ENCODE measurements at places on chromosomes 7 and 10.

DNA sequence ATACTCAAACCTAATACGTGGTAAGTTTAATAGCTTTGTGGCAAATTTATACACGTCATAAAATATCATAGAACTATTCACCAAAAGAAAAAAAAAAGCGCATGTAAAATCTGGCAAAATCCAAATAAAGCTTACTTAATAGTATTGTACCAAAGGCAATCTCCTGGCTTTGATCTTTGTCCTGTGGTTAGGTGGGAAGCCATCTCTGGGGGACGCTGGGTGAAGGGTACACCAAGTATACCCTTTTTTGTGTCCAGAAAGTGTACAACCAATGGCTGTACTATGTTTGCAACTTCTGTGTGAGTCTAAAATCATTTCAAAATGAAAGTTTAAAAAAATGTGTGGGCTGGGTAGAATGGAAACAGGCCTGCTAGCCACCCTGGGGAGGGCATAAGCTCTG is 47.6 kb upstream of the ENO4 start:
- no peak for DNase-seq

- DNase-seq = peak; percentile 65
Observed at GRCh38 chr7:13627455-13627854, 362.0 kb downstream of the ETV1 start.

DNA sequence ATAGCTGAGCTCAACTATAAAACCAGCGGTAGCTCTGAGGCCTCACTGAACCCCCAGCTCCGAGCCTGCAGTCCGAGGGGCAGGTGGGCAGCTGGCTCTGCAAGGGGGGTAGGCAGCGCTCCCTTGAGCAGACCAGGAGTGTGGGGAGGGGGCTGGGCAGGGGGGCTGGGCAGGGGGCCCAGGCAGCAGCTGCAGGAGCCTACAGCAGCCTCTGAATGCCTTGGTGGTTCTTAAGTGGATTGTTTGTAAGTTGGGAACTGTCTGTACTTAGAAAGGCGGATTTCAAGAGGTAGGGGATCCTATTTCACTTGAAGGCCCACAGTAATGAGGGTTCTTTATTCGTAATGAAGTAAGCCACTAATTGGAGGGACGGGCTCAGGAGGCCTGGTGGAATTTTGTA is 72.3 kb downstream of the ICA1 start:
- DNase-seq = no peak

GRCh38 chr7:22137026-22137425 is 191.3 kb upstream of the CDCA7L start:
- DNase-seq = no peak

- no peak for DNase-seq
Observed at GRCh38 chr10:113169853-113170460, 219.9 kb downstream of the TCF7L2 start.

DNA sequence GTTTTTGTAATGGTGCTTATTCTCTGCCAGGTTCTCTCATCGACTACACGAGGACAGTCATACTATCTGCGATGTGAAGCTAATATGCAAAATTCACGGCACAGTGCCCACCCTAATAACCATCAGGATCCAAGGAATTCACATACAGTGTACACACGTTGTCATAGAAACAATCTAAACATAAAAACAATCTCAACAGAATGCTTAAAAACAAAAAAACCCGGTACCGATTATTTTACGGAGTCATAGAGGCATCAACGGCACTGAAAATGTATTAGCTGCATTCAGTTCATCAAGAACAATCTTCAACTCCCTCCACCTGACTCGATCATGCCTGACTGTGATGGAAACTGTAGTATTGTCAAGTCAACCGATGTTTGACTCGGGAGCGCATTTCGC is 628 bp downstream of the MRPS33 start:
- peak; percentile 75 for DNase-seq
